Fibroblast of the aortic adventitia (primary cell): ENCODE measurements at places on chromosomes 16 and 17. TPM values are rescaled to one million over a fixed set of nuclear protein-coding genes. Genes with fewer than 3 reads are reported as not detected.
A peak's percentile ranks its signal among the peaks of the same experiment; 100 is the strongest.

PSKH1 gene
- 11.0 and 19.8 TPM in 2 replicates for total RNA-seq

NFATC2IP gene
- 22.1 and 59.2 TPM in 2 replicates for total RNA-seq

AANAT gene
- total RNA-seq = not detected in 2 replicates

SPNS2 gene
- total RNA-seq = 0.16 and 0.27 TPM in 2 replicates

GRCh38 chr17:77036841-77037381 is 103.9 kb upstream of the SEC14L1 start:
- DNase-seq = peak; percentile 6

GRCh38 chr16:90055371-90055770 is 21.8 kb downstream of the PRDM7 start:
- DNase-seq = no peak

GRCh38 chr17:39094607-39095308 is 56.7 kb downstream of the PLXDC1 start:
- DNase-seq = no peak

DNA sequence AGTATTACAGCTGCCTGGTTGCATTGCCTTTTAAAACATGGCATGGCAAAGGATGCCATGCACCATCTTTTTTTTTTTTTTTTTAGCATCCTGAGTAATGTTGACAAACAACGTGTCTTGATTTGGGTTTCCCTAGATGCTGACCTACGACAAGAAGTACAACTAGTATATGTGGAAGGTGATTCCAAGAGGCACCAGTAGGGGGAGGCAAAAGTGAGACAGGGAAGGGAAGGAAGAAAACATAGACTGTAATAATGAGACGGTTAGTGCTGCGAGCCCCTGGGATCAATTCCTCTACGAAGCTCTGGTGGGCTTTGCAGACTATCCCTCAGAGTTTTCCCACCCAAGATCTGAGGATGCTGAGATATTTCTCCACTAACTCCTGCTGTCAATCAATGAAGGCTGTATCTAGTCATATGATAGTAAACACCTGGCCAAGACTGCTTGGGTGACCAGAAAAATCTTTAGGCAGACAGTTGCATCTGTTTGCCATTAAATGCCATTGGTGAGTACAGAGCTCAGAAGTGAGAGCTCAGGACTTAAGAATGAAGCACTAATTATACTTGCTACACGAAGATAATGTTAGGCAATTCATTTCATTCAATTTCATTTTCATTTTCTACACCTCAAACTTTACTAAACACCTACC is 458.6 kb upstream of the GOT2 start:
- DNase-seq = no peak

- peak; percentile 67 for DNase-seq
Measured at GRCh38 chr16:88527186-88527936, 42.8 kb upstream of the ZC3H18 start.

- DNase-seq = peak; percentile 64
Measured at GRCh38 chr17:62652251-62653001, 25.0 kb downstream of the MRC2 start.

DNA sequence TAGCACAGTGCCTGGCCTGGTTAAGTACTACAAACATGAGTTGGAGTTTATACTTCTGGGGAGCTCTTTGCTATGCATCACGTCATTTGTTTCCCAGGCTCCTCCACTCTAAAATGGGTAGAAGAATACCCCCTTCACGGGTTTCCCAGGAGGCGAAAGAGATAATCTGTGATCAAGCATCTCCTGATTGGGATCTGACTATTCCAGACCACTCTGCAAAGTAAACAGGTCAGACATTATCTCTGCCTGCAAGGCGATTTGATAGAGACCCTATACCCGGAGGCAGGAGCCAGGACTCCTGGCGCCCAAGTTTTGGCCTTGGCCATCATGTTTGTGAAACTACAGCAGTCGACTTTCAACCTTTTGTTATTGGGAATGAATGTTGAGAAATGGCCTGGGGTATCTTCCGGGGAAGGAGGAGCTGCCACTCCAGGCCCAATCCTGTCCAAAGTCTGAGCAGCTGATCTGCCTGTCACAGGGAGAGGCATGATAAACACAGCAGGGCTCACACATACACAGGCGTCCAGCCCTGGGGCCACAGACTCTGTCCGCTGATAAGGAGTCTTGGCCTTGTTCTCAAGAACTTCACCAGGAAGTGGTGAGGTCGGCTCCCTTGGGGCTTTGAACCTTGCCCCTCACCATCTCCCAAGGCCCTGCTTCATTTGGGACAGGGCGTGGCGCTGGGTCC is 199.9 kb downstream of the MAF start:
- no peak for DNase-seq

DNA sequence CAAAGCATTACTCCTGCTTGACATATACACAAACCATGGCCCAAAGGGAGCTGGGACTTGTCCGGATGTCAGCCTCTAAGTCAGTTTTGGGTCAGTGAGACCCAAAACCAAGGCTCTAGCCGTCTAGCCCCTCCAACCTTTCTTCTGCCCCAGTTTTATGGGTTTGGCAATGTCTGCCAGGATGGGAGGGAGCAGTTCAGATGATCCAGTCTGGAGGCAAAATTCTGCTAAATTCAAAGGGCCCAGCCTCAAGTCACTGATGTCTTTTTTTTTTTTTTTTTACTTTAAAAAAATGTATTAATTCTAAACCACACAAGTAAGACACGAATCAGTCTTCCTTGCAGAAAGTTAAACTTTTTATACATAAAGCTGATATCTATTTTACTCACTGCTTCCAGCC is 8.6 kb downstream of the NLRC5 start:
- no peak for DNase-seq

DNA sequence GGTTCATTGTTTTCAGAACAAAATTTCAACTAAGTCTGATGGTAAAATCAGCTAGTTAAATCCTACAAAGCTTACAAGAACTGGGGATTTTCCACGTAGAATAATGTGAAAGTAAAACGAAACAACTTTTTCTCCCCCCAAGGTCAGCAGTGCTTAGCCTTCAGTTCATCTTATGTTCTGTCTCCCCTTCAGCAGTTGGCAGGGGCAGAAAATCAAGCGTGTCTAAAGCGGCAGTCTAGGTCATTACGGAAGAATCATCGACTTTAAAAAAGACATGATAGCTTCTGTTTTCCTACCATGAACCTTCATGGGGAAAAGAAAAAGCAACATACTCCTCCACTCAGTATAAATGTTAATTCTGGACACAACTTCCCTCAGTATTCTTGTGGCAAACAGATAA is 50.7 kb downstream of the GNA13 start:
- DNase-seq = no peak

DNA sequence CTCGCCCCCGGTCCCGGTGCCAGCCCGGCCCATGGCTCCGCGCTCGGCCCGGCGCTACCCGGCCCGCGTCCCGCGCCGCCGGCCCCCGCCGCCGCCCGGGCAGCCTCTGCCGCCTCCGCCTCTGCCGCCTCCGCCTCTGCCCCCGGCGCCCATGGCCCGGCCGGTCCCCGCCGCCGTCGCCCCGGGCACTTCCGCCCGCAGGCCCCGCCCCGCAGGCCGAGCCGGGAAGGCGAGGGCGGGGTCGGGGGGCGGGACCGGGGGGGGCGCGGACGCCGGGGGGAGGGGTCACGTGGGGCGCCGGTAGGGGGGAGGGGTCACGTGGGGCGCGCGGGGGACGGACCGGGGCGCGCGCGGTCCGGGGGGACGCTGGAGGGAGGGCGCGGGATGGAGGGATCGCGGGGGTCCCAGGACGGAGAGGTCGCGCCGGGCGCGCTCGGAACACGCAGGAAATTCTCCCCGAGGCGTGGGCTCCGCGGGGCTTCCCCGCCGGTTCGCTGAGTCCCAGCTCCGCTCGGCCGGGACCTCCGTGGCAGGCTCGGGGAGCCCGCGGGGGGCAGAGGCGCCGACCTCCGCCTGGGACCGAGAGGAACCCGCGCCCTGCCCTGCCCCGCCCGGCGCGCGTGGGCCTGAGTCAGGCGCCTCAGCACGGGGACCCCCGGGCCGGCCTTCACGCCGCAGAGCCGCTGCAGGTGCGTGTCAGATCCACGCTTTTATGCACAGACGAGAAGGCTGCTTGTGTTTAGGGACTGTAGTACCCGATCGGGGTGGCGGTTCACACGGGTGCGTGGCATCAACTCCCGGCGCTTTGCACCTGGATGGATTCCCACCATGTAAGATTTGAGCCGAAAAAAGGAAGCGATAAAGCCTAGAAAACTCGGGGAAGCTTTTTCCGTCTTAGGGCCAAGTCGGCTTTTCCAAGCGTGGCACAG is at the start of gene PGAP6:
Gene PGAP6, minus strand, starts transcription at position 190 of the 929 bp plus-strand sequence. Its CDS starts 157 bp downstream, at position 33.
- DNase-seq = peak; percentile 28

DNA sequence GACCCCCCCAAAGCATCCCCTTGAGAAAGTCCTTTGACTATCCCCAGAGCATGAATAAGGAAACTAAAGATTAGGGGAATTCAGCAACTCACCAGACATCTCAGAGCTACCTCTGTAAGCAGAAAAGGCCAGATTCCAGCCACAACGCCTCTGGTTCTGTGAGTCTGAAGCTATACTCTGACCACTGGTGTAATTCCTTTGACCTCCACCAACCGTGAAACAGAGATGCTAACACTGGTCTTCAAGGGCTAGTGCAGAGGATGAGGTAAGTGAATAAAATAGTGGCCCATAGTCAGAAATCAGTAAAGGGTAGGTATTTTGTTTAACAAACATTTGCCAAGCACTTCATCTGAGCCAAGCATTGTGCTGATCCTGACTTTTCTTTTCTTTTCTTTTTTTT is 353.4 kb downstream of the NPIPA8 start:
- DNase-seq = no peak

DNA sequence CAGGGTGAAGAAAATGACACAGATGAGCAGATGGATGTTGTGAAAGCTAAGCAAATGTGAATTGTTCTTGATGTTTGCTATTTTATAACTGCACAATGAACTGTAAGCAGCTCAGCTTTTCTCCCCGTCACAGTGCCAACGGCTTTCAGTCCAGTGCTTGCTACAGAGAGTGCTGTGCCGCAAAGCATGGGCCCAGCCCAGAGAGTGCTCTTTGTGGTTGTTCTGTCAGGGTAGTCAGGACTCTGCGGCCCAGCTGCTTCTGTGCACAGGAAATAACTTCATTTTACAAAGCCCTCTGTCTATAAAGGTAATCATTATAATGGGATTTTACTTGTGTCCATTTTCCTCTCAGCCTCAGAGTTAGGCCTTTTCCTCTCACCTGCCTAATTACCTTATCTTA is 39.1 kb downstream of the CDRT15 start:
- no peak for DNase-seq

- no peak for DNase-seq
Measured at GRCh38 chr16:84535408-84535807, 30.9 kb upstream of the MEAK7 start.

- no peak for DNase-seq
Measured at GRCh38 chr17:49907279-49907678, 59.4 kb upstream of the TAC4 start.

DNA sequence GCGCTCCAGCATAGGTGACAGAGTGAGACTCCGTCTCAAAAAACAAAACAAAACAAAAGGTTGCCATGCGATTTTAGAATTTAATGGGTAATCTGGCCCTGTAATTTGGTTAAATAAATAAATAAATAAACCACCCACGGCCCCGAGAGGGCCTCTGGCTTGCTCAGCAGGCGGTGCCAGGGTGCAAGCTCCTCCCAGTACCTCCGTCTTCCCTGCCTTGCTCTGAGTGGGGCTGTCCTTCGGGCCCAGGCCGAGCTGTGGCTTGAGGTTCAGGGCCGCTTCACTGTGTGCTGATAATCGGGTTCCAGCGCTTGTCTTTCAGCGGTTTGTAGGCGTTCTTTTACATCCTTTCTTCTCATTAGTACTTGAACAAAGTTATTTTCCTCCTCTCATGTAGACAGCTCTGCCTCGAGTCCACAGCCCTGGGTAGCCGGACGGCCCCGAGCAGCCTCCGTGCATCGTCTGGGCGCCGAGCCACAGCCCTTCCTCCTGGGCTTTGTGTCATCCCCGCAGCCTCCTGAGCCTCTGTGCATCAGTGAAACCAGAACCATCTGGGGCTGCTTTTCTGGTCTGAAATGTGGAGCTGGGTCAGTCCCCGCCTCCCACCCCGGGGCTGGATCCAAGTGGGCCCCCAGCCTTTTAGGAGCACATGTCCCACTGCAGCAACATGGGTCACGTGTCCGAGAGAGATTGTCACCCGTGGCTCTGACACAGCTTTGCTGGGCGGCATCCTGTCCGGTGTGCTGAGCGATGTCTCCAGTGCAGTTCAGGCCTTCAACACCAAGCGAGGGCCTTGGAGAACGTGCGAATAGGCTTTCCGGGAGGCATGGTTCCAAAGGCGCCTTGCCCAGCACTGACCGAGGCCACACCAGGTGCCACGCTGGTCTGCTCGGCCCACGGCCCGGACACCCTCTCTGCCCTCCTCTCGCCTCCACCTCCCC is 157.4 kb upstream of the CHMP6 start:
- peak; percentile 54 for DNase-seq

- no peak for DNase-seq
Measured at GRCh38 chr17:337866-338265, 14.7 kb downstream of the RPH3AL start.
